ENCODE measurements at places on chromosomes 3 and 15.

GRCh38 chr3:190970560-190970959, 108.1 kb upstream of the GMNC start:
- no peak for DNase-seq

GRCh38 chr3:141051443-141052200, 475 bp downstream of the SPSB4 start:
- DNase-seq = no peak

DNA sequence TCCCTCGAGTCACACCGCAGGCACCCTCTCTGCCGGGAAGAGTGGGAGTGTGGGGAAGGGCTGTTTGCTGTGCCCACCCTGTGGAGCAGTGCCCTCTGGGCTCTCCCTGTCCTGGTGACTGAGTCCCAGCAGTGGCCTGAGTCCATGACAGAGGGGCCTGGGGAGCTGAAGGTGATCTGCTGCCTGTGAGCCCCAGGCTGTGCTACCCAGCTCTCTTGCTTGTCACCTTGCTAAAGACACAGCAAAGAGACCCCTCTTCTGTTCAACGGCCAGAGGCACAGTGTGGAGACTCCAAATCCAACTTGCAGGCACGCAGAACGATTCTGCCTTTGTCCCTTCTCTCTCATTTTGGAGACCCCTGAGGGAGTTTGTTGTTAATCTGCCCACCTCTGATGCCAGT, 232.6 kb downstream of the OPA1 start:
- DNase-seq = no peak

GRCh38 chr3:141246958-141247301, 15.3 kb downstream of the PXYLP1 start:
- no peak for DNase-seq

- no peak for DNase-seq
Observed at GRCh38 chr3:187334904-187335303, 33.3 kb upstream of the RTP4 start.

- no peak for DNase-seq
Observed at GRCh38 chr15:73867426-73867825, 5.9 kb upstream of the TBC1D21 start.

DNA sequence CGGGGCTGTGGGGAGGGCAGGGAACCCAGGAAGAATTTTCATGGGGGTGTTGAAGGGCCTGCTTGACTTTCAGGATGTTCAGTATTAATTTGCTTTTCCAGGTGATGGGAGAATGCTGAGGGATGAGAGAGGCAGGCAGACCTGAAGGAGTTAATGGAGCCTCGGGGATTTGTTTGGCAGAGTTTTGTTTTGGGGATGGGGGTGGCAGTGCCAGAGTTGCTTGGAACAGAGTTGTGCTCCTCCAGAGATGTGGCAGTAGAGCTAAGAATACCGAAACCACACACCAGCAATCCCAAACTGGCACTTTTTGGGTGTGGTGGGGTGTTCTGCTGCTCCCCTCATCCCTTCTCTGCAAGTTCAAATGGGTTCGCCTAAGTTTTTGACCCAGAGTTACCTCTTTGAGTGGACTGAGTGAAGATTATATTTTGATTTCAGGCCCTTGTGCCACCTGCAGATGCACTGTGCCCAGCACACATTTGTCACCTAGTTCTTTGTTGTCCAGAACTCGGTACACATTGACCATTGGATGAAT, 1.6 kb downstream of the BOC start:
- no peak for DNase-seq

DNA sequence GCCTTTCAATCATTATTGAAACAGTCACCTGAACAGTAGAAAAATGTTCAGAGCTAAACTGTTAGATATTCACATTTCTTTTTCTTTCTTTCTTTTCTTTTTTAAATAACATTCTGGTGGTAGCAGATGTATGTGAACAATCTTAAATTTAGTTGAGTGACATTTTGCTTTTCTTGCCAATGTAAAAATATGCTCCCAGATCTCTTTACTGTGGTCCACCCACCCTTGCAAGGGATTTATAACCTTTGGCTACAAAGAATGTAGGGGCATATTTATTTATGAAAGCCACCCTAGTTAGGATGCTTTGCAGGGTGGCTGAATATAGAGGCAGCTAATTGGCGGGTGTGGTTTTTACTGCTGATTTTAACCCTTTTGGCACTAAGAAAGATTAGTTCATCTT, 473.9 kb downstream of the MFSD1 start:
- no peak for DNase-seq

DNA sequence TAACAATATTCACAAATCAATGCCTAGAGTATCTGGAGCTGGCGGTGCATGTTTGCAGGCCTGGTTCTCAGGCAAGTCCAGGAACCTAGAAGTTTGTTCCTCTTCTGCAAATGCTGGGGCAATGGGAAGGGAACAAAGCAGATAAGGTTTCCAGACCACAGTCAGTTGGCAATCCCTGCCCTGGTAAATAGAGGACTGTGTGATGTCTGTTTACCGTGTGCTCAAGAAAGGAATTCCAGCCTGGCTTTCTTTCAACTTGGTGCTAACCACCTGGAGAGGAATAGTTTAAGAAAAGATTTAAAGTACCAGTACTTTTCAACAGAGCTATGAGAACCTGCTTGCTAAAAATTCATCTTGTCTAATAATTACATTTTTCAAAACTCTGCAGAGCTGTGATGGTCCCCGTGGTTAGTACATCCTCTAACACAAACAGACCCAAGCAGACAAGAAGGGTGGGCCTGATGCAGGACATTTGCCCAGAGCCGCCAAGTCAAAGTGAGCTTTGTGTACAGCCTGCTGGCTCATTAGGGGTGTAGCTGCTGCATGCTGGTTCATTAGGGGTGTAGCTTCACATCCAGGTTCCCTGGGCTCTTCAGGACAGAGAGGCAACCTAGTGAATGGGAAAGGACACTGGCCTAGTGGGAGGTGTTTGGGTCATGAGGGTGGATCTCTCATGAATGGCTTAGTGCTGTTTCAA, 220.5 kb downstream of the SQOR start:
- DNase-seq = no peak

DNA sequence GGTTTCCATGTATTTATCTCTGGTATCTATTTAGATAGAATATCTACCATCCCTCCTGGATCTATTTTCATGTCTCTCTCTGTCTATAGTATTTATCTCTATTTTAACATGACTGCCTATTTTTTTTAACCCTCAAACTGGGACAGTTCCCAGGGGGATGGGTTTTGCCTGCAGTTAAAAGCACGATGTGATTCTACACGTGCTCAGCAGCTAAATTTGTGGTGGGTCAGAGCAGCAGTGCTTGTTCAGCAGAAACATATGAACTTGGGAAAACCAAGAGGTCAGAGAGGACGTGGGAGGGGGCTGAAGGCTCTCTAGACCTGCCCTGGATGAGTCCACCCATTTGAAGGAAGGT, 189.2 kb downstream of the NTRK3 start:
- no peak for DNase-seq

GRCh38 chr3:192042116-192042515, 581.2 kb downstream of the PYDC2 start:
- no peak for DNase-seq

GRCh38 chr3:127074900-127075360, 92.0 kb downstream of the PLXNA1 start:
- peak; percentile 25 for DNase-seq

- DNase-seq = no peak
Observed at GRCh38 chr15:53833134-53833624, 73.7 kb upstream of the WDR72 start.

GRCh38 chr3:157405457-157405856, 31.2 kb upstream of the PTX3 start:
- no peak for DNase-seq

- DNase-seq = no peak
Observed at GRCh38 chr3:152505926-152506325, 237.2 kb downstream of the MBNL1 start.

GRCh38 chr15:66829551-66830121, 127.6 kb downstream of the SMAD6 start:
- DNase-seq = no peak

DNA sequence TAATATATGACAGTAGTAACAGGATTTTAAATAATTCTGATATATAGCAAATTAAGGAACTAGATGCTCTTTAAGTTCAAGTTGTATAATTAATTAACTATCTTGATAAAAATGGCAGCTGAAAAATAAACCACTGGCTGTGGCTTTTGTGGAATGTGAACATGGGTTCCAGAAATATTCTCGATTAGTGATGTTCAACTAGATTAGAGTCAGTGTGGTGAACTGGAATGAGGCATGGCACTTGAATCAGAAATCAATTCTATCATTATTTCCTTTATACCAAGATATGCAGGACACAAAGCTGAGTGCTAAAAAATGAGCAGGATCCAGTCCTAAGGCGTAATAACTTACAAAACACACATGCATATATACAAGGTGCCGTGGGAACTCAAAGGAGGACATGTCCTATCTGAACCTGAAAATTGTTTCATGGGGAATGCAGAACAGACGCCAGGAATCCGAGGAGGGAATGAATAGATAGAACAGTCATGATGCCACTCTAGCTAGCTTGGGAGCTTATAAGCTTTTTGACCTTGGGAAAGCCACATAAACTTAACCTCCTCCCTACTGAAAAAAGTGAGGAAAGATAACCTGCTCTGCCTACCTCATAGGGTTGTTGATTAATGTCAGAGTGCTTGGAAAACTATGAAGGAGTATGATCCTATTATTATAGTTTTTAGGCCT, 402.4 kb downstream of the PLCL2 start:
- no peak for DNase-seq

- DNase-seq = no peak
Observed at GRCh38 chr3:108755686-108756085, 1.5 kb downstream of the RETNLB start.

GRCh38 chr3:7710284-7710683, 791.3 kb upstream of the LMCD1 start:
- DNase-seq = no peak

DNA sequence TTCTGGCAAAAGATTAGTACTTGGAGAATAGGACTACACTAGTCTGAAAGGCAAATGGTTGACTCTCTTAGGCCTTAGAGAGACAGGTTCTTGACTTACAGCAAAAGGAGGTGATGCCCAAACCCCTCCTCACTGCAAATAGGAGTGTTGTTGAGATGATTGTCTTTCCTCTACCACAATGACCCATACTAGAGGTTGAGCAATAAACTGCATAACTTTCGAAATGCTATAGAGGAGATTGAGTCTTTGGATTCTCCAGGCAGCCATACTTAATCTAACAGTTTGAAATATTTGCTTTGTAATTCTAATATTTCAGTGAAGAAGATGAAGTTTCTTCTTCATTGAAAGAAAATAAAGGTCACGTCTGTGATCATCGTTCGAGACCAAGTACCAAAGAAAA, 498.5 kb upstream of the GBE1 start:
- DNase-seq = no peak

DNA sequence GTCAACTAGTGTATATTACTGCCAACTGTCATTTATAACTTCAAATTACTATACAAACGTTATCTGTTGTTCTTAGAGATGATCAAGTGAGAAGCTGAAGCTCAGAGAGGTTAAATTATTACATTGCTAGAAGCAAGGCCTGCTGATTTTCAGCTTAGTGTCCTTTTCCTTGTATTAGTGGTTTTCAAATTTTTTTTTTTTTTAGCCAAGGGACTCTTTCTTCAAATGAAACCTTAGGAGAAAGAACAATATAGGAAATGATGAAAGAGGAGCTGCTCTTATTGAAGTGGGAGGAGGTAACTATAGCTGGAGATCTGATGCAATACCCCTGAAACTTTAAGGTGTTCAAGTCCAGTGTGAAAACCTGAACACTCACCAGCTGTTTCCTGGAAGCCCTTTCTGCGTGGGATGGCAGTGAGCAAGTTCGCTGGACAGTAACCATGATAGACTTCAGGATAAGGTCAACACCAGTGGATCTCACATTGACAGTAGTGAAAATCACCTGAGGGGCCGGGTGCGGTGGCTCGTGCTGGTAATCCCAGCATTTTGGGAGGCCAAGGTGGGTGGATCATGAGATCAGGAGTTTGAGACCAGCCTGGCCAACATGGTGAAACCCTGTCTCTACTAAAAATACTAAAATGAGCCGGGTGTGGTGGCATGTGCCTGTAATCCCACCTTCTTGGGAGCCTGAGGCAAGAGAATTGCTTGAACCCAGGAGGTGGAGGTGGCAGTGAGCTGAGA, 376.2 kb downstream of the EDEM1 start:
- DNase-seq = no peak

DNA sequence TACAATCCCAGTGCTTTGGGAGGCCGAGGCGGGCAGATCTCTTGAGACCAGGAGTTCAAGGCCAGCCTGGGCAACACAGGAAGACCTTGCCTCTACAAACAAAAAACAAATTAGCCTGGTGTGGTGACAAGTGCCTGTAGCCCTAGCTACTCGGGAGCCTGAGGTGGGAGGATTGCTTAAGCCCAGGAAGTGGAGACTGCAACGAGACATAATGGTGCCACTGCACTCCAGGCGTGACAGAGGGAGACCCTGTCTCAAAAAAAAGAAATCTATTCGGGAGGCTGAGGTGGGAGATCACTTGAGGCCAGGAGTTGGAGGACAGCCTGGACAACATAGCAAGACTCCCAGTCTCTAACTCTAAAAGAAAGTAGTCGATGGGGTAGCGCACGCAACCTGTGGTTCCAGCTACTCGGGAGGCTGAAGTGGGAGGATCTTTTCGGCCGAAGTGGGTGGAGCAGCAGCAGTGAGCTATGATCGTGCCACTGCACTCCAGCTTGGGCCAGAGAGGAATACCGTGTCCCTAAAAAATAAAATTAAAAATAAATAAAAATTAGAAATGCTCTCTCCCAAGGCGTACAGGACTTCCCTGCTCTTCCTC, 775 bp downstream of the C3orf33 start:
- peak; percentile 19 for DNase-seq
